ENCODE measurements at places on chromosomes 2 and 18.

DNA sequence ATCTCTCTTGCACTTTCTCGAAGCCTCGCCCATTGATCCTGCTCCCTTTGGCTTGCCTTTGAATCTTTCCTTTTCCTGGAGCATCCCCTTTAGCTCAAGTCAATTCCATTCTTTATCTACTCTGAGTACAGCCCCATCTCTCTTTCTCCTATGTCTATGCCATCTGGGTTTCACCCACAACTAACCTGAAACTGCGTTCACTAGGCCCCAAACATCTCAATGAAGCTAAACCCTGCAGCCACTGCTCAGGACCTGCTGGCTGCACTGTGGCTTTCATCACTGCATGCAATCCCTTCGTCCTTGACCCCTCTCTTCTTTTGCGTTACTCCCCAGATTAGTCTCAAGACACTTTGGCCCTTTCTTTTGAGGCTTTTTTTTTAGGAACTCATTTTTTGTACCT is 81.6 kb upstream of the CYRIA start:
- no peak for DNase-seq
- H3K4me3 ChIP-seq = no peak overlapping the region
- H3K27ac ChIP-seq = no peak overlapping the region
- H3K4me1 ChIP-seq = no peaks in the 10 kb centered on the region

- no peak overlapping the region for H3K4me3 ChIP-seq
- H3K4me1 ChIP-seq = no peaks in the 10 kb centered on the region
- DNase-seq = no peak
- H3K27me3 ChIP-seq = no peaks in the 10 kb centered on the region
- H3K36me3 ChIP-seq = no peaks in the 10 kb centered on the region
Measured at GRCh38 chr2:187956906-187957534, 334.7 kb upstream of the GULP1 start.

GRCh38 chr2:75076088-75076487 is 117.6 kb downstream of the POLE4 start:
- no peaks in the 10 kb centered on the region for H3K36me3 ChIP-seq
- no peaks in the 10 kb centered on the region for H3K27me3 ChIP-seq
- no peak overlapping the region for H3K4me3 ChIP-seq
- no peak for DNase-seq

- H3K27ac ChIP-seq = no peak overlapping the region
- no peak for DNase-seq
- H3K4me1 ChIP-seq = peaks cover 10% of the 10 kb centered on the region
- H3K4me3 ChIP-seq = no peak overlapping the region
- peaks cover 38% of the 10 kb centered on the region for H3K36me3 ChIP-seq
- H3K27me3 ChIP-seq = no peaks in the 10 kb centered on the region
Measured at GRCh38 chr2:38720613-38721241, 30.4 kb downstream of the SRSF7 start.

DNA sequence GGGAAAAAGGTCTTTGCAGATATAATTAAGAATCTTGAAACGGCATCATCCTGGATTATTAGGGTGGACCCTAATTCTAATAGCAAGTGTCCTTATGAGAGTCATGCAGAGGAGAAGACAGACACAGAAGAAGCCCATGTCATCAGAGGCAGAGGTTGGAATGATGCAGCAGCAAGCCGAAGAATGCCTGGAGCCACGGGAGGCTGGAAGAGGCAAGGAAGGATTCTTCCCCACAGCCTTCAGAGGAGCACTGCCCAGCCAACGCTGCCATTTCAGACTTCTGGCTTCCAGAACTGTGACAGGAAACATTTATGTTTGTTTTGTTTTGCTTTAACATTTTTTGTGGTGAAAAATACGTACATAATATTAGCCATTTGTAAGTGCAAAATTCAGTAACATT is 72.3 kb downstream of the MCFD2 start:
- no peak overlapping the region for H3K4me3 ChIP-seq
- no peak for DNase-seq
- peaks cover 4% of the 10 kb centered on the region for H3K27me3 ChIP-seq
- H3K36me3 ChIP-seq = no peaks in the 10 kb centered on the region
- H3K4me1 ChIP-seq = peaks cover 24% of the 10 kb centered on the region

- no peak overlapping the region for H3K27ac ChIP-seq
- no peaks in the 10 kb centered on the region for H3K36me3 ChIP-seq
- no peak for DNase-seq
- no peaks in the 10 kb centered on the region for H3K4me1 ChIP-seq
Measured at GRCh38 chr18:7517852-7518251, 49.3 kb upstream of the PTPRM start.

DNA sequence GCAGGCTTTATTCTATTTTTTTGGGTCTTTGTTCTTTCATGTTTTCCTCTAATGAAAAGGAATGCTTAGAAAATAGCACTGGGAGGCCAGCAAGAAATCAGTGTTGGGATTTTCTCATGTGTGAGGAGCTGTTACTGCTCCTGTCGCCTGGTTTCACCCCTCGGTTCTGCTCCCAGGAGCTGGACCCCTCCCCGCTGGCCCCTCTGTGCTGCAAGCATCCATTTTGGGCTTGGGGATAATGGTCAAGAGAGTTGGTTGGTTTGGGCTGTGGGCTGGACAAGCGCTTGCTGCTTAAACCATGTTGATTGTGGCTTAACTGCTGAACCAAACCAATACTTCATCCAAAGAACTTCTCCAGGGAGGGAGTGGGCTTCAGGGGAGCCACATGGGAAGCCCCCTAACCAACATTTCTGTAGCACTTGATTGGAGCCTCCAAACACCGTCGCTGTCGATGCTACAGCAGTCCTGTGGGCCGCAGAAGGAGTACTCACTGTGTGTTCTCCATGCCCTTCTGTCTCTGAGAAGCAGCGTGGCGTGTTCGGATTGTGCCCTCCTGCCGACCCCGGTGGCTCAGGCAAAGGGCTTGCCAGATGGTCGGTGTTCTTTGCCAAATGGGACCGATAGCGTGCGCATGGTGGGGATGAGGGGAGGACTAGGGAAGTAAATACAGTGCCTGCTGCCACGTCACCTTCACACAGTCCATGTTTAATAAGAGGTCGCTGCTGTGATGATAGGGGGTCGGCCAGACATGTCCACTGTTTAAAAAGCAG is 40.0 kb downstream of the AGAP1 start:
- H3K36me3 ChIP-seq = no peaks in the 10 kb centered on the region
- no peaks in the 10 kb centered on the region for H3K27me3 ChIP-seq
- H3K27ac ChIP-seq = no peak overlapping the region
- H3K4me1 ChIP-seq = peaks cover 35% of the 10 kb centered on the region
- no peak for DNase-seq

DNA sequence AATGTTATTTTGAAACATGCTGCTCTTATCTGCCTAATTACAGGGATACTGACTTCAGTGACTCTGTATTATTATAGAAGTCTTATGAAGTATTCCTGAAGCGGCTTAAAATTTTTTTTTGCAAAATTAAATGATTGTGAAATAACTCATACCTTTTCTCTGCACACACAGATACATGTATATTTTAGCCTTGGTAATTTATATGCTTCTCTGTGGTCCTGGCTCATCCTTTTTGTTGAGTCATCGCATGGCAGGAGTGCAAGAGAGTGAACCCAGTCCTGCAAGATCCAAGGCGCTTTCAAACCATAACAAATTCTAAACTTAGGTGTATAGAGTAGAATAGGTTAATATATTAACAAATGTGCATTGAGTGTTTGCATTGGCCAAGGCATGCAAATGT is 8.6 kb downstream of the CCNT2 start:
- peaks cover 65% of the 10 kb centered on the region for H3K4me1 ChIP-seq
- H3K27ac ChIP-seq = peak overlapping the region; percentile 1
- no peak overlapping the region for H3K4me3 ChIP-seq
- no peaks in the 10 kb centered on the region for H3K27me3 ChIP-seq

DNA sequence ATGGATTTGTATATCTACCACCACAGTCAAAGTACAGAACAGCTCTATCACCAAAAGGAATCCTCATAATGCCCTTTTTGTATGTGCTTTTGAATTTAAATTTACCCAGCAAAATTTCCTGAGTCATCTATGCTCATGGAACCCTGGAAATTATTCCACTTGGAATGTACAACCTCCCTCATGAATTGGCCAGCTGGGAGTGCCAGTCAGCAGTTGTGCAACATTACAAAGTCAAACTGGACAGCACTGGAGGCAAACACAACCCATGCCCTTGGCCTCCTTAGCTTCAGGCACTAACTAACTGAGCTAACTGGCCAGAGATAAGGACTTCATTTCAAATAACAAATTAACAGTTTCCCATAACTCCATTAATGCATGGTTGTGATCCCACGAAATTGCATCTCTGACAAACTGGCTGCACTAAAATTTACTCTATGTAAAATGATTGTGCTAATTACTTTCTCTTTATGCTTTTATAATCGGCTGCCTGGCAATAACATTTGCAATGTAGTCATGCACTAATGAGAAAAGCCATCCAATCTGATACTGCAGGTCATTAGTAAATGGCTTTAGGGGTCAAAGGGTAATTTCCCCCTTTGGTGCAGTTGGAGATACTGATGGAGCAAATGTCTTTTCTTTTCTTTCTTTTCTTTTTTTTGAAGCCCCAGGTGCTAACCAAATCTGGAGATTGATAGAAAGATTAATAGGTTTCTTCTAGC is 270.5 kb downstream of the ACTR3 start:
- no peak overlapping the region for H3K27ac ChIP-seq
- H3K27me3 ChIP-seq = 0 out of 3 replicates have a peak, but pooled peaks cover 3% of the 10 kb centered on the region
- H3K4me3 ChIP-seq = no peak overlapping the region
- peak; percentile 80 for DNase-seq
- H3K36me3 ChIP-seq = no peaks in the 10 kb centered on the region
- peaks cover 12% of the 10 kb centered on the region for H3K4me1 ChIP-seq

GRCh38 chr2:99615247-99615771 is 125.5 kb upstream of the REV1 start:
- no peaks in the 10 kb centered on the region for H3K4me1 ChIP-seq
- no peaks in the 10 kb centered on the region for H3K36me3 ChIP-seq
- H3K27me3 ChIP-seq = no peaks in the 10 kb centered on the region
- peak; percentile 33 for DNase-seq

- H3K36me3 ChIP-seq = no peaks in the 10 kb centered on the region
- no peak overlapping the region for H3K4me3 ChIP-seq
- H3K27ac ChIP-seq = no peak overlapping the region
- H3K4me1 ChIP-seq = peaks cover 30% of the 10 kb centered on the region
Measured at GRCh38 chr2:20148923-20149702, 75.8 kb downstream of the SDC1 start.

DNA sequence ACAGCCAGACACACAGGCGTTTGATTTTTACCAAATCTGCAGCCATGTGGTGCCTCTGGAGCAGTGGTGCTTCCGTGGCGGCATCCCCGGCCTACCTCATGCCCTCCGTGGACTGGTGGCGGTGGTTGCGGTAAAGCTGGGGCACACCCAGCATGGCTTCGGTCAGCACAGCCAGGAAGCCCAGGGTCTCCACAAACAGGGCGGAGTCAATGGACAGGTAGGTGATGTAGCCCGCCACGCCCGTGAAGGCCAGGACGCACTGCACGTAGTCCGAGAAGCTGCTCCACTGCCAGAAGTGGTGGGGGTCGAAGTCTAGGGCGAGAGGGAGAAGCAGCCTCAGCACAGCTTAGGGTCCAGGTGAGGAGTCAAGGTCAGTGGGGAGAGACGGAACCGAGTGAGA is 32.4 kb downstream of the SLC66A2 start:
- H3K27ac ChIP-seq = no peak overlapping the region
- DNase-seq = no peak
- H3K4me1 ChIP-seq = no peaks in the 10 kb centered on the region
- H3K27me3 ChIP-seq = no peaks in the 10 kb centered on the region

- DNase-seq = no peak
- H3K4me1 ChIP-seq = no peaks in the 10 kb centered on the region
- H3K27ac ChIP-seq = no peak overlapping the region
- H3K4me3 ChIP-seq = no peak overlapping the region
- no peaks in the 10 kb centered on the region for H3K36me3 ChIP-seq
Measured at GRCh38 chr2:196466581-196466980, 172.9 kb upstream of the CCDC150 start.

GRCh38 chr2:175631245-175631623 is 370.8 kb downstream of the LNPK start:
- DNase-seq = peak; percentile 17
- peaks cover 37% of the 10 kb centered on the region for H3K4me1 ChIP-seq
- H3K36me3 ChIP-seq = no peaks in the 10 kb centered on the region
- no peaks in the 10 kb centered on the region for H3K27me3 ChIP-seq
- H3K4me3 ChIP-seq = no peak overlapping the region

- no peaks in the 10 kb centered on the region for H3K36me3 ChIP-seq
- H3K27ac ChIP-seq = no peak overlapping the region
- H3K4me1 ChIP-seq = peaks cover 11% of the 10 kb centered on the region
- peak; percentile 33 for DNase-seq
Measured at GRCh38 chr2:176137906-176138305, 8.4 kb downstream of the HOXD8 start.

DNA sequence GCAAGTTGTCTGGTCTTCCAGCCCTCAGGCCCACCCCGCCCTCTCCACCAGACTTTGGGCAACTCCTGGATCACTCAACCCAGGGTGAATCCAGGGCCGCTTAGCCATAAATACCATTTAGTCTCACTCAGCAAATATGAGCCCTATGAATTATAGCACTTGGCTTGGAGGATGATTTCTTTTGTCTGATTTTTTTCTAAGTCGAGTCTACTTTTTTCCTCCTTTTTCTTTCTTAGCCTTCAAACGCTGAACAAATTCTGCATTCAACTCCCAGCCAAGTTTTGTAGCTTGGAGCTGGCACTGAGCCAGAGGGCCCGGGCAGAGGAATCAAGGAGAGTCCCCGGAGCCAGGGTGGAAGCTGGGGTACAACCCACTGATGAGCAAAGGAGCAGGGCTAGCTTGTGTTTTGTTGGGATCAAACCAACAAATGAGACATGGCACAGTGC is 48.7 kb downstream of the SERTAD2 start:
- no peaks in the 10 kb centered on the region for H3K27me3 ChIP-seq
- peaks cover 45% of the 10 kb centered on the region for H3K4me1 ChIP-seq
- H3K27ac ChIP-seq = no peak overlapping the region
- no peak for DNase-seq
- no peak overlapping the region for H3K4me3 ChIP-seq

GRCh38 chr2:57552885-57553284 is 493.7 kb upstream of the VRK2 start:
- H3K36me3 ChIP-seq = no peaks in the 10 kb centered on the region
- H3K27ac ChIP-seq = no peak overlapping the region
- H3K4me1 ChIP-seq = no peaks in the 10 kb centered on the region
- DNase-seq = no peak

DNA sequence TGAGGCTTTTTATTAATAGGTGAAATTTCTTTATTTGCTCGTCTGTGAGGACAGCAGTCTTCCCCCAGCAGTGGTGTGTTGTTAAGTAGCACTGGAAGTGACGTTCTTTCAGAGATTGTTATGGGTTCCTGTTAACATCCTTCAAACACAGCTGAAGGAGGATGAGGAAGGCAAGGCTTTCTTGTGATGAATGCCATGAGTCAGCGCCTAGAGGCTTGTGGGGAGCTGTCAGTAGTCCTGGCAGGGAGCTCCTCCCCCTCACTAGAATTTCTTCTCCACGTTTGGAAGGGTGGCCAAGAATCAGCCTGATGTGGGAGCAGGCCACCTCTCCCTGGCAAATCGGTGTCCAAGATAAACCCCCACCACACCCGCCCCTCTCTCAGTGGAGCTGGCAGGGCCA is 113.2 kb downstream of the ARHGEF4 start:
- H3K4me3 ChIP-seq = no peak overlapping the region
- H3K4me1 ChIP-seq = no peaks in the 10 kb centered on the region
- H3K27ac ChIP-seq = no peak overlapping the region
- H3K36me3 ChIP-seq = no peaks in the 10 kb centered on the region

GRCh38 chr18:56804395-56804794 is 153.2 kb downstream of the WDR7 start:
- no peaks in the 10 kb centered on the region for H3K27me3 ChIP-seq
- no peak overlapping the region for H3K4me3 ChIP-seq
- H3K27ac ChIP-seq = no peak overlapping the region
